ENCODE measurements at places on chromosomes 13 and 19.

DNA sequence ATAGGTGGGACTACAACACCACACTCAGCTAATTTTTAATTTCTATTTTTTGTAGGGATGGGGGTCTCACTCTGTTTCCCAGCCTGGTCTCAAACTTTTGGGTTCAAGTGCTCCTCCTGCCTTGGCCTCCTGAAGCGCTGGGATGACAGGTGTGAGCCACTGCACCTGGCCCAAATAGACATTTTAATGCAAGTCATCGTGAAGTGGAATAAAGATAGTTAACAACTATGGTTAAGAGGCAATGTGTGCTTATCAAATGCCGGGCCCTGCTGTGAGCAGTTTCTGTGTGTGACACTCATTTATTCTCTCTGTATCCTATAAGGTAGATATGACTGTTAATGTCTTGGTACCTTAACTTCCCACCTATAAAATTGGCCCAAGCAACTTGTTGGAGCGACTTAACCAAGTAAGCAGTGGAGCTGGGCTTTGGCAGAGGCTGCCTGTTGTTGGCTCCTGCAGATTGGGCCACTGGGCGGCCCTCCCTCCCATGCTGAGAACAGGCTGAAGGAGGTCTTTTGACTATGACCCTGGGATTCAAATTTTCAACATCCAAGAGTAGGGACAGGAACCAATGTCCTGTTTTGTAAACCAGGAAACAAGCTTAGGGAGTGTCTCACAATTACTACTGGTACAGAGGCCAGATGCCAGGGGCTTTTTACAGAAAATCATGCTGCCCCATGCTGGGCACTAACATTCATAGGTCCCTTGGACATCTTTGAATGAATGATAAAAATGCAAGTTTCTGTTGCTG, 450.7 kb downstream of the TSHZ3 start:
- no peak for DNase-seq

- no peak for DNase-seq
Observed at GRCh38 chr19:12543855-12544254, 7.4 kb downstream of the ZNF564 start.

- DNase-seq: no peak
Observed at GRCh38 chr19:2371656-2372055, 11.6 kb downstream of the TMPRSS9 start.

DNA sequence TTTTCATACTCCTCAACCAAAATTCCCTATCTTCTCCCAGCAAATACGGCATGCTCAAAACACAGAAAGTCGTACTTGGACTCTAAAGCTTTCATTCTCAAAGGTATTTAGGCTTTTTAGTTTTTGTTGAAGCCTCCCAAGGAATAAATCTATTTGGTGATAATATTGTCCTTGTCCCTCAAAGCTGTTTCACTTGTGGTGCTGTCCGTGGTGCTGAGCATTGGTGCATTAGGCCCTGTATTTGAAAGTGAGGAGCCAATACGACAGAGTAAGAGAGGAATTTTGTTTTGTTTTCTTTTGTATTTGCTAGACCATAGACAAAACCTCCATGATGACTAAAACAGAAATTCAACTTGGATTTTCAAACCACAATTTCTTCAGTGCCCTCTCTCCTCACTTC, 3.2 kb upstream of the LGALS13 start:
- DNase-seq: peak; percentile 2

- DNase-seq: no peak
Observed at GRCh38 chr13:36163809-36164308, 32.7 kb upstream of the DCLK1 start.

DNA sequence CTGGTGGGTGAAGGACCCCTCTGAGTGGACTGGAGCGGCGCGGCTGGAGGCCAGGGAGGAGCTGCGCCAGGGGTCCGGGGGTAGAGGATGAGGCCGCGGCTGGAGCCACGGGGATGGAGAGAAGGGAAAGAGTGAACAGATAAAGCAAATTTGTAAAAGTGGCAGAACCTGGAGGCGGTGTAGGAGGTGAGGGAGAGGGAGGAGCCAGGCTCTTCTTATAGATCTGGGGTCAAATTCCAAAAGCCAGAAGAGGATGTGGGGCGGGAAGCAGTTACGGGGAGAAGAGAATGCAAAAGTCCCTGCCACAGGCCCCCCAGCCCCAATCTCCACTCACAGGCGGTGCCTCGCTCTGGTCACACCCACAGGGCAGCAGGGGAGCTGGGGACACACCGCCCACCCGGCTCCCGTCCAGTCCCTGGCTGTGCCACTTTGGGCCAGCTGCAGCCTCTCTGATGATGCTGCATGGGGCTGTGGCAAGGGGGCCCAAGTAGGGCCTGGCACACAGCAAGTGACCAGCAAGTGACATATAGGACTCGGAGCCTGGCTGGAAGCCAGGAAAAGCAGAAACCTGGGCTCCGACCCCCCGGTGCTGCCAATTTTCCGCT, 11.1 kb downstream of the LRRC4B start:
- DNase-seq: no peak

DNA sequence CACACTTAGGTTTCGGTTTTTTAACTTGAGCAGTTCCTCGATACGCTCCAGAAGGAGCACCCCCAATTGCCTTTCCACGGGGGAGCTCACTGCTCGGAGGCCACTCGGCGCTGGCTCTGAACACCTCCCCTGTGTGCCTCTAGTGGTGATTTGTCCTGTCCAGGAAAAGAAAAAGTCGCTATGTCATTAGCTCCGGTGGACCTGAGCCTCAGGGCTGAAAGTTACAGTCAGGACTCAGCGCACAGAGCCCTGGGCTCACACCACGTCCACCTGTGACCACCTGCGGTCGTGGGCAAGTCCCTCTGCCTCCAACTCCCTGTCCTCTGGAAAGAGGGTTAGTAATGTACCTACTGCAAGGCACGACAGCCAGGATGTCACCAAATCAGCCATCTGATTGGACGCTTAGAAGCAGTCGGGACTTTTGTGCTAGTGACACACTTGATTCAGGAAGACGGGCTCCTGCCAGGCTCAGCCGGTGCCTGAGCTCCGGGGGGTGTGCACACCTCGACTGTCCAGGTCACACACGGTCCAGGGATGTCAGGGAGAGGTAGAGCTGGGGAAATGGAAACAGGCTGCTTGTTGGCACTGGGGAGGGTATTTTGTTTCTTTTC, 3.9 kb upstream of the TMPRSS9 start:
- DNase-seq: no peak
